ENCODE measurements at places on chromosomes 3 and 15. TPM values are rescaled to one million over a fixed set of nuclear protein-coding genes. Genes with fewer than 3 reads are reported as not detected.

The GOLGA8Q gene
- not detected for total RNA-seq

The GOLGA6B gene
- not detected for total RNA-seq

The TM4SF1 gene
- total RNA-seq = not detected

The CFAP44 gene
- 3.1 TPM for total RNA-seq

The COL6A5 gene
- total RNA-seq = not detected

The CHRNA3 gene
- total RNA-seq = not detected

The GJD2 gene
- not detected for total RNA-seq

The DUOXA2 gene
- not detected for total RNA-seq

The CDCP1 gene
- total RNA-seq = 0.32 TPM

The INKA1 gene
- 1.8 TPM for total RNA-seq

The HAPLN3 gene
- 69.5 TPM for total RNA-seq

The IL16 gene
- total RNA-seq = 130 TPM

The SAMD7 gene
- not detected for total RNA-seq

The GOLGA8T gene
- total RNA-seq = 0.18 TPM

The GOLGA8B gene
- total RNA-seq = 86.9 TPM

The IL17RD gene
- not detected for total RNA-seq

The MEX3B gene
- 0.99 TPM for total RNA-seq

The LRRC58 gene
- total RNA-seq = 29.1 TPM

The CHRM5 gene
- not detected for total RNA-seq

The FBXL22 gene
- total RNA-seq = 0.34 TPM

The KLHL18 gene
- total RNA-seq = 32.6 TPM

The C3orf20 gene
- 0.23 TPM for total RNA-seq

The SEMA3F gene
- 0.43 TPM for total RNA-seq

The COL7A1 gene
- 2.2 TPM for total RNA-seq

The NRROS gene
- 24.2 TPM for total RNA-seq

The OSTN gene
- not detected for total RNA-seq

The AGTR1 gene
- total RNA-seq = not detected

The PRICKLE2 gene
- not detected for total RNA-seq

The UNC13C gene
- not detected for total RNA-seq

The BCHE gene
- total RNA-seq = not detected

The IQCH gene
- 1.7 TPM for total RNA-seq

The SRP14 gene
- 147 TPM for total RNA-seq

The CDC25A gene
- total RNA-seq = 34.1 TPM

The CCK gene
- not detected for total RNA-seq

The GOLGA6D gene
- total RNA-seq = not detected

The C2CD4A gene
- total RNA-seq = 1.0 TPM

The THBS1 gene
- total RNA-seq = 0.54 TPM

The FSTL1 gene
- 2.9 TPM for total RNA-seq

The ZNF385D gene
- total RNA-seq = not detected

The LACTB gene
- 27.3 TPM for total RNA-seq

The PLA2G4E gene
- total RNA-seq = not detected

The PPM1L gene
- 2.6 TPM for total RNA-seq

The ROBO2 gene
- total RNA-seq = not detected

The HRG gene
- not detected for total RNA-seq

The C3orf49 gene
- not detected for total RNA-seq

The CCPG1 gene
- 11.1 TPM for total RNA-seq

The ARL14 gene
- total RNA-seq = not detected

The GTF2E1 gene
- total RNA-seq = 25.9 TPM

The DPPA4 gene
- total RNA-seq = 0.65 TPM

The GASK1A gene
- total RNA-seq = 0.11 TPM

Measured in activated CD8-positive, alpha-beta T cell treated with anti-CD3 and anti-CD28 coated beads for 36 hours (primary cell).